ENCODE measurements at places on chromosomes 11 and 22. TPM values are rescaled to one million over a fixed set of nuclear protein-coding genes. Genes with fewer than 3 reads are reported as not detected.

The NPAS4 gene
- not detected for total RNA-seq

The NLRP10 gene
- total RNA-seq: 47.7 TPM

The SUSD2 gene
- 2.0 TPM for total RNA-seq

The C11orf91 gene
- total RNA-seq: 0.39 TPM

The TOLLIP gene
- total RNA-seq: 22.4 TPM

The PRRG4 gene
- 9.4 TPM for total RNA-seq

The TLCD5 gene
- 4.4 TPM for total RNA-seq

The CCDC81 gene
- 0.79 TPM for total RNA-seq

The CDON gene
- total RNA-seq: 221 TPM

The OR5L1 gene
- total RNA-seq: not detected

The DEUP1 gene
- 0.39 TPM for total RNA-seq

The APOC3 gene
- total RNA-seq: not detected

The TRPM5 gene
- under 0.01 TPM for total RNA-seq

The RRP7A gene
- total RNA-seq: 21.9 TPM

The BTBD18 gene
- total RNA-seq: not detected

The NRXN2 gene
- 0.87 TPM for total RNA-seq

The DENND6B gene
- total RNA-seq: 6.3 TPM

The PRG2 gene
- total RNA-seq: not detected

The OR52A1 gene
- total RNA-seq: not detected

The ZNF214 gene
- total RNA-seq: 1.7 TPM

The MLC1 gene
- total RNA-seq: under 0.01 TPM

The P2RX6 gene
- total RNA-seq: not detected

The APOL3 gene
- not detected for total RNA-seq

The APOBEC3F gene
- 2.9 TPM for total RNA-seq

The LIF gene
- not detected for total RNA-seq

The OR56A1 gene
- total RNA-seq: not detected

Data from placental epithelial cell (primary cell).